ENCODE measurements at places on chromosomes 1 and 21.

DNA sequence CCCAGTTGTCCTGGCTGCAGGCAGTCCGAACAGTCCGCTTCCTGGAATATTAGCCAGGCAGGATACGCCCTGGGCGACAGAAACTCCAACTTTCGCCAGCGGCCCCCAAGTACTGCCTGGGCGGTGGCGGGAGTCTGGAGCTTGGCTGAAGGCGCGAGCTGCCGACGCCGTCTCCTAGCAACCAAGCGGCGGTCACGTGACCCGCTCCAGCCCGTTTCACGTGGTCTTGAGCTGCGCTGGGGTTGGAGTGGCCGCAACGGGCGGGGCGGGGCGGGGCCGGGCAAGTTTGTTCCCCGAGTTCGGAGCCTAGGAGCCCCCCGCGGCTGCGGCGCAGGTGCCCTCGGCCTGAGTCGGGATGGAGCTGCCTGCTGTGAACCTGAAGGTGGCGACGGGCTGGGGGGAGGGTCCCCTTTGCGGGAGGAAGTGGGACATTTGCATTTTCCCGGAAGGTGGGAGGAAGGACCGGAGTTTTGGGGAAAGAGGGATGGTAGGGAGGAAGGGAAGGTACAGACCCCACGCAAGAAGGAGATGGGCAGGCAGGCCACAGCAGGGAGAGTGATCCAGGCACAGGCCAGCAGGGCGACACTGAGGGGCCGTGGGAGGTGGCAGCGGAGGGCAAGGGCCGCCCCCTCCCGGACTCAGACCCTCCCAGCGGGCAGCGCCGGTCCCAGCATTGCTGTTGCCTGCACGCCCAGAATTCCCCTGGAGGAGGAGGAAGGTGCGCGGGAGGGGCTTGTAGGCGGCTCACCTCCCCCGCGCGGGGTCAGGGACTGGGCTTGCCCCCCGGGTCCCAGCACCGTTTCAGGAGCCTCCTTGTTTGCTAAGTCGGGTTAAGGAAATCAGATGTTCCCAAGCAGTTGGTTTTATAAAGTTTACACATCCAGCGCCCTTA, at the start of gene AGTRAP:
Gene AGTRAP (plus strand): TSS at position 283 of the 892 bp plus-strand sequence. CDS start 73 bp downstream, at position 356.
- DNase-seq = peak; percentile 75

DNA sequence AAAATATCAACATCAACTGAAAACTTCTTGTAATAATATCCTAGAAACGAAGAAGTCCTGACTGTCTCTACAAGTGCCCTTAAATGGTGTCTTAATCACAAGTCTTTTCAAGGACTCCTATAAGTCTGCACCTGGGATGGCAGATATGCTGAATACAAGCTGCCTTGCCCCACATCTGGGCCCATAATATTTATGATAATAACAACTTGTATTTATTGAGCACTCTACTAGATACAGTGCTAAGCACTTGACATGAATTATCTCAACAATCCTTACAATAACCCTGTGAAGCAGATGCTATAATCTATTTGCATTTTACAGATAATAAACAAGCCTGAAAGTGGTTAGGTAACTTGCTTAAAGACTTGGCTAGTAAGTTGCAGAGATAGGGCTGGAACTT, 78.0 kb upstream of the ZNF648 start:
- DNase-seq = no peak

- no peak for DNase-seq
Measured at GRCh38 chr1:216766633-216767327, 43.6 kb upstream of the ESRRG start.

GRCh38 chr1:214859647-214860046, 222.9 kb upstream of the KCNK2 start:
- DNase-seq = no peak
